ENCODE measurements at places on chromosomes 12 and 14. TPM values are rescaled to one million over a fixed set of nuclear protein-coding genes. Genes with fewer than 3 reads are reported as not detected.

- no peak for DNase-seq
- peaks cover 17% of the 10 kb centered on the region for H3K27me3 ChIP-seq
- no peak overlapping the region for H3K4me3 ChIP-seq
- no peaks in the 10 kb centered on the region for H3K36me3 ChIP-seq
- peaks cover 7% of the 10 kb centered on the region for H3K4me1 ChIP-seq
Measured at GRCh38 chr14:21038441-21039422, 3.4 kb upstream of the RNASE7 start.

Gene TAS2R20
- 1.1 TPM for total RNA-seq

Gene KCNC2
- total RNA-seq = not detected

Gene CCDC77
- total RNA-seq = 28.6 TPM

Data from neural crest cell (in vitro differentiated cells).